ENCODE measurements at places on chromosomes 6 and 20. TPM values are rescaled to one million over a fixed set of nuclear protein-coding genes. Genes with fewer than 3 reads are reported as not detected.

GRCh38 chr6:84651583-84651982 is 112.8 kb downstream of the TBX18 start:
- peaks cover 24% of the 10 kb centered on the region for H3K4me1 ChIP-seq
- peak overlapping the region; percentile 26 for H3K27ac ChIP-seq
- no peaks in the 10 kb centered on the region for H3K36me3 ChIP-seq
- no peak for DNase-seq
- H3K27me3 ChIP-seq: no peaks in the 10 kb centered on the region
- H3K4me3 ChIP-seq: no peak overlapping the region

DNA sequence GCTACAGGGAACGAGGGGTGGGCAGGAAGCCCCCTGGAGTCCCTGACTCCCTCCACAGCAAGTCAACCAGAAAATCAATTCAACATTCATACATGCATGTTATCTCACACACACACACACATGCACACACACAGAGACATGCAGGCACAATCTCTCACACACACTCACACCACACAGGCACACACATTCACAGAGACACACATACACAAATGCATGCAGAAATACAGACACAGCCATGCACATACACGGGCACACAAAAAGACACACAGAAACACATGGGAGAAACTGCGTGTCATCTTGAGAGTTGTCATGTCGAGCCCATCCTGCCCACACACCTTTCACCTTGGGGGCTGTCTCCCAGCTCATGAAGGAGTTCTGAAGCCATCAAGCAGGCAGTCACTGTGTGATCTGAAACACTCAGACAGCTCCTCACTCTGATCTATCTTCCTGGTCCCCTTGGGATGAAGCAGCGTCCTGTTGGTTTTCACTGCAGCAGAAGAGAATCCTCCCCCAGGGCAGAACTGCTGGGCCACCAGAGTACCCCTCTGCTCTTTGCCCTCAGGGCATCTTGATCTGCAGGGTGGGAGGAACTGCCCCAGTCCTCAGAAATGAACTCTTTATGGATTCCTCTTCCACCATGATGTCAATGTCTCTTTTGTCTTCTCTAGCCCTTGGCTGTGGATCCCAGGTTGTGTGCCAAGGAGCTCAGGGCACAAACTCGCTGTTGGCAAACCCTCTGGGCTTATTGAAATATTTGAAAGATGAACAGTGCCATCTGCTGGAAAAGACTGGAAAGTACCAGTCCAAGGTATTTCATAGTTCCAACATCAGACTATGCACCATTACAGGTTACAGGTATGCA is 8.8 kb downstream of the RAET1L start:
- H3K4me1 ChIP-seq: peaks cover 2% of the 10 kb centered on the region
- no peak for DNase-seq
- peaks cover 85% of the 10 kb centered on the region for H3K27me3 ChIP-seq
- no peaks in the 10 kb centered on the region for H3K36me3 ChIP-seq

Gene NRSN1
- 1.1 TPM for total RNA-seq

- no peak overlapping the region for H3K27ac ChIP-seq
- no peaks in the 10 kb centered on the region for H3K4me1 ChIP-seq
- H3K36me3 ChIP-seq: no peaks in the 10 kb centered on the region
- no peak overlapping the region for H3K4me3 ChIP-seq
- no peaks in the 10 kb centered on the region for H3K27me3 ChIP-seq
Measured at GRCh38 chr6:134111062-134111677, 58.7 kb upstream of the SLC2A12 start.

- H3K27ac ChIP-seq: peak overlapping the region; percentile 88
- peaks cover 25% of the 10 kb centered on the region for H3K4me1 ChIP-seq
- DNase-seq: no peak
- H3K4me3 ChIP-seq: peak overlapping the region; percentile 93
- no peaks in the 10 kb centered on the region for H3K36me3 ChIP-seq
Measured at GRCh38 chr6:36547646-36548400, 544 bp upstream of the STK38 start.

GRCh38 chr20:3203315-3204123 is 963 bp downstream of the DDRGK1 start:
- DNase-seq: no peak
- peak overlapping the region; percentile 96 for H3K27ac ChIP-seq
- H3K4me1 ChIP-seq: peaks cover 15% of the 10 kb centered on the region

Gene CTAGE9
- not detected for total RNA-seq

GRCh38 chr20:6305536-6305935 is 182.7 kb upstream of the FERMT1 start:
- peaks cover 12% of the 10 kb centered on the region for H3K27me3 ChIP-seq
- no peaks in the 10 kb centered on the region for H3K36me3 ChIP-seq
- no peak overlapping the region for H3K4me3 ChIP-seq
- DNase-seq: no peak
- H3K4me1 ChIP-seq: no peaks in the 10 kb centered on the region

GRCh38 chr20:63138855-63139341 is 77.0 kb downstream of the YTHDF1 start:
- DNase-seq: no peak
- H3K36me3 ChIP-seq: no peaks in the 10 kb centered on the region

Gene TTBK1
- total RNA-seq: 0.34 TPM

DNA sequence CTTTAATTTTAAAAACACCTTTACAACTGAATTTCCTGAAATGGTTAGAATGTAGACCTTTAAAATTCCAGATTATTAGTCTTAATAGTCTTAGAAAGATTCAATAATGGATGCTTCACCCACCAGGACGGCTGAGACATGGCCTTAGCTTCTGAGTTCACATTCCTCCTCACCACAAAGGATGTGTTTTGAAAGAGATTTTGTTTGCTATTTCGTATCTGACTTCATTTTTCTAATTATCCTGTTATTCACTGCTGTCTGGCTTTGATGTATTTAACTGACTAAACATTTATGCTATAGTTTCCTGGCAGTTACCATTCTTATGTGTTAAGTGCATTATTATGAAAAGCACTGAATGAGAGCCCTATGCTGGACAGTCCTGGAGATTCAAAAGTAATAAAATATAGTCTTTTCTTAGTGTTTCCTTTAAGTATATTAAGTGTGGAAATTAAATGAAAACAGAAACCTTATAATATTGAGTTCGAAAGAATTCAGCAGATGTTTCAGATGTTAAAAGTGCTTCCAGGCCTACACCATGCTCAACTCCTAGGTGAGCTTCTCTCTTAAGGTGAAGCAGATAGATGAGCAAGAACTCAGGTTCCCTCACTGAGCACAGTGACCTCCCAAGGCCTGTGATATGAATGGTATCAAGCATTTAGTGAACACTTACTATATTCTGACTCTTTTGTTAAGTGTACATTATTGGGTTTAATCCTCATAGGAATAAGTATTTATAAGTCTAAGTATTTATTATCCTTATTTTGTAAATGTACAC is 40.3 kb downstream of the MAP3K4 start:
- H3K27me3 ChIP-seq: no peaks in the 10 kb centered on the region
- DNase-seq: no peak
- no peaks in the 10 kb centered on the region for H3K36me3 ChIP-seq
- H3K4me1 ChIP-seq: peaks cover 39% of the 10 kb centered on the region
- no peak overlapping the region for H3K4me3 ChIP-seq
- H3K27ac ChIP-seq: peak overlapping the region; percentile 45

Gene ZNF391
- total RNA-seq: 10.8 TPM

GRCh38 chr6:96990462-96990861 is 65.9 kb downstream of the KLHL32 start:
- no peaks in the 10 kb centered on the region for H3K4me1 ChIP-seq
- no peak overlapping the region for H3K27ac ChIP-seq
- H3K27me3 ChIP-seq: no peaks in the 10 kb centered on the region
- H3K4me3 ChIP-seq: no peak overlapping the region
- peaks cover 2% of the 10 kb centered on the region for H3K36me3 ChIP-seq

GRCh38 chr20:2141600-2142575 is 40.3 kb downstream of the STK35 start:
- peaks cover 11% of the 10 kb centered on the region for H3K36me3 ChIP-seq
- no peak for DNase-seq
- H3K27ac ChIP-seq: no peak overlapping the region
- H3K4me3 ChIP-seq: no peak overlapping the region
- no peaks in the 10 kb centered on the region for H3K27me3 ChIP-seq

DNA sequence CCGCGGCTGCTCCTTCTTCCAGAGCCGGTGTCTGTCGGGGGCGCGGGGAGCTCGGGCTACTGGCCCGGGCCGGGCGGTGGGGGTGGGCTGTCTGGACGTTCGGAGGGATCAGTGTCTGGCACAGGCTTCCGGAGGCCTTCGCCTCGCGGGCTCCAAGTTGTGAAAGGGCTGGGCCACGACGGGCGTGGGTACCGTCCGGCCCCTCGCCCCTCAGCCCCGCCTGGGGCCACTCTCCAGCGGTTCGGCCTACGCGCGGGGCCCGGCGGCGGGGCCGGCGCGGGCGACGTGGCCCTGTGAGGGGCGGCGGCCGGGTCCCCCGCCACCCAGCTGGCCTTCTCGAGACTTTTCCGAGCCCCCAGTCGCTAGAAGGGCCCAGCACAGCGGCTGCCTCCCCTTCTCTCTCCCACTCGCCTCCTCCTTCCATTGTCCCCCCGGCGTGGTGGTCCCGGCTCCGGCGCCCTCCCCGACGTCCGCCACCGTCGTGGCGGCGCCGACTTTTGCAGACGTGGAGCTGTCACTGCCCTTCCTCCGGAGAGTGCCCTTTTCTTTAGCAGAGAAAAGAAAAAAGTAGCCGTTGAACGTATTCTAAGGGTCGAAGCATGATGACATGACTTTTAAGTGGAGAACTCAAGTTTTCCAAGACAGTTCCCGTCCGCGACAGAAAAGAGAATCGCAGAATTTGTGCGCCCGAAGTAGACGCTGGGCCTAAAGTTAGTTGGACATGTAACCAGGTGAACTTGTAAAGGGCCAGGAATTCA is 571 bp downstream of the ITCH start:
- H3K4me1 ChIP-seq: peaks cover 29% of the 10 kb centered on the region
- DNase-seq: no peak
- H3K27ac ChIP-seq: peak overlapping the region; percentile 100
- peak overlapping the region; percentile 98 for H3K4me3 ChIP-seq

Gene DLL1
- 3.6 TPM for total RNA-seq

DNA sequence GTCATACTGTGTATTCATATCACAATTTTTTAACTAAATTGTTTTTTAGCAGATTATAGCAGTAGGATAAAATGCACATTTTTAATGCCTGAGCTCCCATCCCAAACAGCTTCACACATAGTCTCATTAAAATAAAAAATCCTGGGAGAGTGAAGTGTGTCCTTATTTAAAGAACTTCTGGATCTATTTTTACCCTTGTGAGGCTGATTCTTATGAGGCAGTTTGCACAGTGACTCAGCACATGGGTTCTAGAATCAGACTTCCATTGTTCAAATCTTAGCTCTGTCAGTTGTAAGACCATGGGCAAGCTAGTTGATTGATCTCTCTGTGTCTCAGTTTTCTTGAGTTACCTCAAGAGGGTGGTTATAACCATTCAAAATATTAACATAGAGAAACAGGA is 72.3 kb downstream of the MACROD2 start:
- DNase-seq: no peak
- H3K4me1 ChIP-seq: no peaks in the 10 kb centered on the region
- no peaks in the 10 kb centered on the region for H3K27me3 ChIP-seq
- H3K27ac ChIP-seq: no peak overlapping the region
- no peaks in the 10 kb centered on the region for H3K36me3 ChIP-seq

Gene SAMD5
- 12.6 TPM for total RNA-seq

Gene OR2J3
- not detected for total RNA-seq

Gene POM121L2
- total RNA-seq: 0.07 TPM

GRCh38 chr20:63265891-63266515 is 6.6 kb upstream of the ARFGAP1 start:
- peaks cover 32% of the 10 kb centered on the region for H3K4me1 ChIP-seq
- H3K27ac ChIP-seq: no peak overlapping the region
- no peak for DNase-seq
- peaks cover 3% of the 10 kb centered on the region for H3K27me3 ChIP-seq

Gene DEFB119
- not detected for total RNA-seq

Gene MLN
- not detected for total RNA-seq

Gene EGFL8
- total RNA-seq: 45.7 TPM

- no peak overlapping the region for H3K27ac ChIP-seq
- no peak overlapping the region for H3K4me3 ChIP-seq
- DNase-seq: peak; percentile 49
- H3K36me3 ChIP-seq: no peaks in the 10 kb centered on the region
- no peaks in the 10 kb centered on the region for H3K4me1 ChIP-seq
Measured at GRCh38 chr6:10465629-10466499, 51.0 kb upstream of the TFAP2A start.

Gene TUBB2B
- 121 TPM for total RNA-seq

Gene BMP5
- 4.9 TPM for total RNA-seq

Gene GJA1
- 140 TPM for total RNA-seq

DNA sequence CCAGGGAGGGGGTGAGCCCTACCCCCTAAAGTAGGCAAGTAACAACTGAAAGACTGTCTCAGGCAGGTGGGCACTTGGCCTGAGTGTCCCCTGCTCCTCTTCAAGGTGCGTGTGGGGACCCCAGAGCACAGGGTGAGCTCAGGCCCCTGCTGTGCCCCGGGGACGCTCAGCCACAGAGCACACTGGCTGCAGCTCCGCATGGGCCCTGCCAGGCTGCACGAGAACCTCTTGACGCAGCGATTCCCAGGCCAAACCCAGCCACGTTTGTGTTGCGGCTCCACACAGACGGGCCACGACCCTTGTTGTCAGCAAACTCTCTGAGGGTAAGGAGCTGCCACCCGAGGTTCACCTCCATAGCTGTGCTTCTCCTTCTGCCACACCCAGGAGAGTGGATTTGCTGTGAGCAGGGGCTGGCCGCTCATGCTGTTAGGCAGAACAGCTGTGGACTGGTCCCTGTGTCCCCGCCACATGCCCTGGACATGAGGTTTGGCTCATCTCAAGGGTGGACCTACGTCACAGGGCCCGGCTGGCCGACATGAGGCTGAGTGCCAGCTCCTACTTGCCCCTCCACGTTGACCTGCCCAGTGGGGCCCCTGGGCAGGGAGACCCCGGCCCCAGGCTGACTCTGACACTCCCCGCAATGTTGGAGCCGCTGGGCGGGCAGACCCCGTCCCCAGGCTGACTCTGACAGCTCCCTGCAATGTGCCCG is 29.7 kb upstream of the GATA5 start:
- no peaks in the 10 kb centered on the region for H3K27me3 ChIP-seq
- no peak for DNase-seq
- no peak overlapping the region for H3K27ac ChIP-seq
- peaks cover 3% of the 10 kb centered on the region for H3K4me1 ChIP-seq
- no peak overlapping the region for H3K4me3 ChIP-seq
- no peaks in the 10 kb centered on the region for H3K36me3 ChIP-seq

All from mesothelial cell of epicardium (in vitro differentiated cells).